Aorta (tissue), 5 donors: ENCODE measurements at places on chromosomes 12 and 14. TPM values are rescaled to one million over a fixed set of nuclear protein-coding genes. Genes with fewer than 3 reads are reported as not detected.

Gene TSHR
- 0.29 TPM for total RNA-seq

Gene FCF1
- 42.4 TPM for total RNA-seq

Gene KRT75
- not detected for total RNA-seq

Gene FOXN3
- 150 TPM for total RNA-seq

Gene PSMB5
- total RNA-seq, result 68.4 TPM

Gene KRT72
- not detected for total RNA-seq

Gene LRRC23
- 11.2 TPM for total RNA-seq
